ENCODE measurements at places on chromosomes 6 and 20. TPM values are rescaled to one million over a fixed set of nuclear protein-coding genes. Genes with fewer than 3 reads are reported as not detected.

DNA sequence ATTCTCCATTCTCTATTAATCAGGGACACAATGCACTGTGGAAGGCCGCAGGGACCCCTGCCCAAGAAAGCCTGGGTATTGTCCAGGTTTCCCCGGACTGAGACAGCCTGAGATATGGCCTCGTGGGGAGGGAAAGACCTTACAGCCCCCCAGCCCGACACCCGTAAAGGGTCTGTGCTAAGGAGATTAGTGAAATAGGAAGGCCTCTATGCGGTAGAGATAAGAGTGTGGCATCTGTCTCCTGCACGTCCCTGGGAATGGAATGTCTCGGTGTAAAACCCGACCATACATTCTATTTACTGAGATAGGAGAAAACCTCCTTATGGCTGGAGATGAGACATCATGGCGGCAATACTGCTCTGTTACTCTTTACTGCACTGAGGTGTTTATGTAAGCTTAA, 15.7 kb upstream of the EIF2S2 start:
- no peak for DNase-seq

SLC44A4 gene
- not detected for total RNA-seq

CALHM4 gene
- total RNA-seq, result not detected

GRCh38 chr6:146389740-146390139, 153.9 kb upstream of the RAB32 start:
- DNase-seq, result no peak

DNA sequence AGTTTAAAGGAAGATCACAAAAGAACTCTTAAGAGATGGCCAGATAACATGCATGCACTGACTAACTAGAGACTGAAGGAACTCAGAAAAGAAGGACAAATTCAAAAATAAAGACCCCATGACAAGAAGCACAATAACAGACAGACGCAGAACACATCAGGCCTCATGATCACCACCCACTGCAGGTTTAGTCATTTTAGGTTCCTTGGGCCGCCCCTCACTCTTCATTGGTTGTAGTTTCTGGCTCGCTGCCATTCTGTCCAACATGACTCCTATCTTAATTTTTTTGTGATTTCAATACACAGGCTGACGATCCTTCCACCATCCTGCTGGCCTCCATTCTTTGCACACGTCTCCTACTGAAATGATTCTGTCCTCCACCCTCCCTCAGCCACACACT, 21.6 kb downstream of the STX7 start:
- peak; percentile 55 for DNase-seq

DNA sequence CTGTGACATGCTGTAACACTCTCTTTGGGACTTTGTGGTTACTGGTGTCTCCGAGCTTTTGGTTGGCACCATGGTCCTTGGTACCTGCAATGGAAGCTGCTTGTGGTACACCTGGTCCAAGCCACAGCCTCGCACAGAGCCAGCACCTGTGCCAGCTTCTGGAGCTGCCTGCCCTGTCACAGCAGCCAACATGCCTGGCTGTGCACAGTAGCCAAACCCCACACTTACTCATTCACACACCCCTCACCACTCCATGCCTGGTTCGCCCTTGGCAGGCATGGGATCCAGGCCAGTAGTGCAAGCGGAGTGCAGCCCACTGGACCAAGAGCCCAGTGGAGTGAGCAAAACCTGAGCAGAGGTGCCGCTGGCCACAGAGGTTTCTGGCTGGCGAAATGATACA, 459.9 kb downstream of the TBC1D32 start:
- no peak for DNase-seq

MCHR2 gene
- not detected for total RNA-seq

DNA sequence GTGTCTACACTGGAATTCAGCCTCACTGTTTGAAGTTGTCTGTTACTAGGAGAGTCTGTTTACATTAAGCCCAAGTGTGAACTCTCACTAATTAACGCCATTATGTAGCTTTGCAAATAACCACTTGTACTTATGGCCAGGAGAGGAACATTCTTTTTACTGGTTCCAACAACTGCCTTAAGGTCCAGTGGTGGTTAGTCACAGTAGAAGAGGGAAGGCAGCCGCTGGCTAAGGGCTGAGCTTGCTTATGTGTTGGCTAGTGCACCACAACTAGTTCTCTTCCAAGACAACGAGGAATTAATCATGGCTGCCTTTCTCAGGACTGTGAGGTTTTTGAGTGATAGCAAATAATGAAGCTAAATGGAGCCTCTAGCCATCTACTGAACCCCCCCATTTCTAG, 14.9 kb upstream of the SLC22A23 start:
- no peak for DNase-seq

KCNK15 gene
- total RNA-seq, result 2.6 TPM

- no peak for DNase-seq
Observed at GRCh38 chr6:4956625-4957024, 47.2 kb downstream of the RPP40 start.

LY6G5C gene
- 2.5 TPM for total RNA-seq

MEP1A gene
- not detected for total RNA-seq

- DNase-seq, result no peak
Observed at GRCh38 chr20:58889334-58889760, 36.8 kb downstream of the GNAS start.

DNA sequence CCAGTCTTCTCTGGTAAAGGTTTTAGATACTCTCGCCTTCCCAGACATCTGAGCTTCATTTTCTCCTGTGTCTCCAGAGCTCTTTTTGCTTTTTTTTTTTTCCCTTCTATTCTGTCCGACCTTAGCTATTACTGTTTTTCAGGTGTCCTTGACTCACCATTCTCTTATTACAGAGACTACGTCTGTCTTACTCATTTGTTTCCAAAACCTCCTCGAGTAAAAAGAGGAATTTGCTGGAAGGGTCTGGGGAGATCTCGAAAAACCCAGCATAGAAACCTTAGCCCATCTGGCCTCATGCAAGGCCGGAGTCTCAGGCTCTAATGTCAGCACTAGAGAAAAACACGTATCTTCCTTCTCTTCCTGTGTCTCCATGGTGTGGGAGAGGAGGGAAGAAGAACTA, 109.2 kb upstream of the CARMIL1 start:
- DNase-seq, result no peak

GRCh38 chr20:56417911-56418310, 5.9 kb downstream of the CASS4 start:
- no peak for DNase-seq

GRCh38 chr6:56933650-56934049, 21.3 kb upstream of the BEND6 start:
- DNase-seq, result no peak

PKHD1 gene
- total RNA-seq, result not detected

CPNE5 gene
- 14.7 TPM for total RNA-seq

GRCh38 chr20:37567671-37568588, 40.3 kb upstream of the BLCAP start:
- DNase-seq, result no peak

VGLL2 gene
- total RNA-seq, result 1.7 TPM

LGSN gene
- not detected for total RNA-seq

- peak; percentile 45 for DNase-seq
Observed at GRCh38 chr6:14638906-14639761, 521.6 kb downstream of the CD83 start.

GRCh38 chr6:72890671-72891070, 268.8 kb downstream of the KCNQ5 start:
- DNase-seq, result no peak

GRCh38 chr6:39841291-39841690, 49.1 kb downstream of the DAAM2 start:
- DNase-seq, result no peak

GRCh38 chr6:82761674-82762345, 303.8 kb downstream of the UBE3D start:
- no peak for DNase-seq

MDFI gene
- total RNA-seq, result 9.2 TPM

DNA sequence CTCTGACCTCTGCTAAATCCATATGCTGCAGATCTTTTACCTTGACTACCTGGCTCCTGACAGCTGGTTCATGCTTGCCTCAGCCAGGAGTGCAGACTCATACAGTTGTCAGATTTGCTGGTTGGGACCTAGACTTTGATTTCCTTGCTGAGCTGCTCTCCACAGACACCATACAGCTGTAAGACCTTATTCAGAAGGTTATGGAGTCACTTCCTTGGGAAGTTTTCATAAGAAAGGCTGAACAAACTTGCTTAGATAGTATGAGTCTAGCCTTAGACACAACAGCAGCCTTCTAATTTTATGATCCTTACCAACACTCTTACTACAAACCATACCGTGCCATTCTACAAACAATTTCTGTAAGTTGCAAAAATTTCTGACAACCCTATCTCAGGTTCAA, 102.9 kb downstream of the EDN1 start:
- no peak for DNase-seq

GRCh38 chr20:1225783-1226654, at the start of gene RAD21L1:
Gene RAD21L1, plus strand, starts transcription at chr20:1226044. Its CDS starts 2,410 bp downstream, at chr20:1228454.
- DNase-seq, result peak; percentile 89

DNA sequence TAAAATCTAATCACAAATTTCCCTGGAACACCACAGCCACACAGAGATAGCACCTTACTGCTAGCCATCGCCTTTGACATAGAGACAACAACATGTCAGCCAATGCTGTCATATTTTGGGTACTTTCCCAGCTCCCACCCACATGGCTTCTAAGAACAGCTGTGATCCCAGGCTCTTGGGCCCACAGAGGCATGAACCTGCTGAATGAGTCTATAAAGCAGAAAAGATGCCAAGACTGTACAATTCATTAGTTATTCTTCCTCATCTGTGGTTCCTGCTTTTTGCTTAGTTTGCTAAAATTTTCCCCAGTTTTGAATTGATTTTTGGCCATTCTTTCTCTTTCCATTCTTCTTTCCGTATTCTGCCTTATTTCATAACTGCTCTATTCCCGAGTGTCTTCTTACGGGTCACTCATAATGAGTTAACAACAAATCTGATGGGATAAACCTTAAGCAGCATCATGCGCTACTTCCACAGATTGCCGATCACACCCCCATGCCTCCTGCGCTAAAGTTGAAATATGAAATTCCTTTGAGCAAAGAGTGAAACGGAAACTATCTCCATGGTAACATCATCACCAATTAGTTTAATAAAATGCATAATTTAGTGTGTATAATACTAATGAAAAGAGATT, 327.3 kb upstream of the HSF2 start:
- no peak for DNase-seq

- no peak for DNase-seq
Observed at GRCh38 chr6:65570340-65570739, 136.7 kb downstream of the EYS start.

EYS gene
- 0.44 TPM for total RNA-seq

SYCP2 gene
- 2.2 TPM for total RNA-seq

MAP7 gene
- total RNA-seq, result 2.3 TPM

- DNase-seq, result no peak
Observed at GRCh38 chr6:144778056-144778455, 492.9 kb downstream of the UTRN start.

- DNase-seq, result no peak
Observed at GRCh38 chr6:167892835-167893815, 66.4 kb downstream of the AFDN start.

PLAGL1 gene
- 14.3 TPM for total RNA-seq

- DNase-seq, result no peak
Observed at GRCh38 chr20:57795342-57795697, 85.5 kb upstream of the PMEPA1 start.

DNA sequence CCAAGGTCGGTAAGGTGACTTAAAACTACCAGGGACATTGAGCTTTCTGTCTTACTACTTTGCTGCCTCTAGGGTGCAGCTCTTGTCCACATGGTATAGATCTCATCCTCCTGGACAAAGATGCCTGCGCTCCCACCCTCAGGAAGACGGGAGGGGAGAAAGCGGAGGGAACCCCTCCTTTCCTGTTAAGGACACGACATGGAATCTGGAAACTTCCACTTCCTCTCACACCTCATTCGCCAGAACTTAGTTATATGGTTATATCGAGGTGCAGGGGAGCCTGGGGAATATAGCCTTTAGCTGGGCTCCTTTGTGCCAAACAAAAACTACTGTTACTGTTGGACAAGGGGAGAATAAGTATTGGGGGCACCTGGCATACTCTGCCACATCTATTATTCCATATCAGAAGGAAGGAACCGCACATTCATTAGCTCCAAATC, 224.3 kb upstream of the TSHZ2 start:
- no peak for DNase-seq

- DNase-seq, result no peak
Observed at GRCh38 chr6:118207947-118208346, 300.9 kb downstream of the SLC35F1 start.

- no peak for DNase-seq
Observed at GRCh38 chr20:16313917-16314316, 259.3 kb downstream of the KIF16B start.

DNA sequence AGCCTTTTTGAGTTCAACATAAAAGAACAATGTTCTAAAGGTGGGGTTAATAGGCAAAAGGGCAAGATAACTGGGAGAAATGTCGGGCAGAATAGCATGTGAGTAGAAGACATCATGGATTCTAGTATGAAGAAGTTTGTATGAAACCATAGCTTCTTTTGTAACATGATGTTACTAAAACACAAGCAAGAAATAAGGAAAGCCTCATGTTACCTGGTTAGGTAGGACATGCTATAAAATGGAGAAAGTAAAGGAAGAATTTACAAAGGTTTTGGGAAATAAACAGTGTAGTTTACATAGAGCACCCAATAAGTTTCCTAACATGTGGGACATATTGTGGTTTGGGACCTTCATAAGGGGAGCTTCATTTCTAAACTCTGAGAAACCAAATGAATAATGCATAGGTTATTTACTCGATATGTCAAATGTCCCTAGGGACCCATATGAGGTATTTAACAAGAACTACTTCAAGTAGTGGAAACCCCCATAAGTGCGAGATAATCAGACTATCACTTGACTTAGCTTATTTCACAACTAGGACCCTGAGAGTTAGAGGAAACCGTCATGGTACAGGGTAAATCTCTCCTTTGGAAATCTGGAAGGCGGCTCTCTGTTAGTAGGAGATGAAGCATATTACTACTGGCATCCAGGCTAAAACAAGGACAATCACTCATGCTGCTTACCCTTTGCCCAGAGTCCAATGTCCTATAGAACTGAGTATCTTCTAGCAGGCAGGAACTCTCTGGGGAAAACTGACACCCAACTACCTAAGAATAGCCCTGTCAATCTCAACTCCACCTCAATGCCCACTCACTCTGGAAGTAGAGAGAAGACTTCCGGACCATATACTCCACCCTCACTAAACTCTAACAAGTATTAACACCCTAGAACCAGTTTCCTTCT, 57.5 kb downstream of the ILRUN start:
- no peak for DNase-seq

DNA sequence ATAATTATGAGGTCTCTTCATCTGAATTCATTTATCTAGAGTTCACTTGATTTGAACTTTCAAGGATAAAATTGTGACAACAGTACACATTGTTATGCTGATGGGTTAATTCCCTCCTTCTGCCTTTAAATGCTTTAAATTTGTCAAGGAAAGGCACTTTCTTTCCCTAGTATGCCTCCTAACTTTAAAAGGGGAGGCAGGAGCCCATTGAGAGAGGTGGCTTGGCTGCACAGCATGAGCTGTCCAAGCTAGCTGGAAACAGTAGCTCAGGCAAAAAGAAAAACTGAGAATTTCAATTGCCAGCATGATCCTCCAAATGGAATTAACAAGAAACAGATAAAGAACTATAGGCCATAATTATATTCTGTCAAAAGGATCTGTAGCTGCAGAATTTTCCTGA, 243.3 kb upstream of the GRIK2 start:
- DNase-seq, result no peak

C2 gene
- total RNA-seq, result 30.0 TPM

Data from left cardiac atrium (tissue), 4 donors.